ENCODE measurements at places on chromosomes 2 and 18. TPM values are rescaled to one million over a fixed set of nuclear protein-coding genes. Genes with fewer than 3 reads are reported as not detected.

DNA sequence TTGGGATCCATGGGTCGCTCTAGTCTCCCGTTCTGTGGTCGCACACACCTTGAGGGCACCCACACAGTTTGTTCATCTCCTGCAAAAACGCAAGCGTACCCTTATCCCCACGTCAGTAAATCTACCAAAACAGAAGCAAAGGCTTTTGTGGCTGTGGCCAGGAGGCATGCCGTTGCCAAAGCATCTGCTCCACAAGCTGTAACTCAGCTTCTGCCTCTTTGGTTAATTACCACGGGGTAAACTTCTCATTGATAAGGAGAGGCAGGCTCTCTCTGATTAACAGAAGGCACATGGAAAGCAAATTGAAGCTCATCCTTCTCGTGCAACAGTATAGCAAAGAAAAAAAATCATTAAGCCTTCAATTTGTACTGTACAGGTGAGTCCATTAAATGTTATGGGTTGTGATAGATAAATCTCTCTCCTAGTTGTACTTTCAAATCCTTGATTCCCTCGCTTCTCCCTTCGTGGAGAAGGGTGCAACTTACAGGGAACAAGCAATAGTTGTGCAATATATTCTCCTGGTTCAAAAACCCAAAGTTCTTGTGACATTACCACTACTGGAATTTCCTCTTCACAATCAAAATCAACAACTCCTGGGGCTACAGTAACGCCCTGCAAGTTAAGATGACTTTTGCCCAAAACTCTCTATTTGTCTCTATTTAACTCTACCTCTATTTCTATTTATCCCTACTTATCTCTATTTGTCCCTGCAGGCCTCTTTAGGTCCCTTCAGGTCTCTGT, 10.3 kb downstream of the PECR start:
- no peak overlapping the region for H3K4me3 ChIP-seq
- DNase-seq: no peak
- no peaks in the 10 kb centered on the region for H3K4me1 ChIP-seq
- H3K27me3 ChIP-seq: no peaks in the 10 kb centered on the region

DNA sequence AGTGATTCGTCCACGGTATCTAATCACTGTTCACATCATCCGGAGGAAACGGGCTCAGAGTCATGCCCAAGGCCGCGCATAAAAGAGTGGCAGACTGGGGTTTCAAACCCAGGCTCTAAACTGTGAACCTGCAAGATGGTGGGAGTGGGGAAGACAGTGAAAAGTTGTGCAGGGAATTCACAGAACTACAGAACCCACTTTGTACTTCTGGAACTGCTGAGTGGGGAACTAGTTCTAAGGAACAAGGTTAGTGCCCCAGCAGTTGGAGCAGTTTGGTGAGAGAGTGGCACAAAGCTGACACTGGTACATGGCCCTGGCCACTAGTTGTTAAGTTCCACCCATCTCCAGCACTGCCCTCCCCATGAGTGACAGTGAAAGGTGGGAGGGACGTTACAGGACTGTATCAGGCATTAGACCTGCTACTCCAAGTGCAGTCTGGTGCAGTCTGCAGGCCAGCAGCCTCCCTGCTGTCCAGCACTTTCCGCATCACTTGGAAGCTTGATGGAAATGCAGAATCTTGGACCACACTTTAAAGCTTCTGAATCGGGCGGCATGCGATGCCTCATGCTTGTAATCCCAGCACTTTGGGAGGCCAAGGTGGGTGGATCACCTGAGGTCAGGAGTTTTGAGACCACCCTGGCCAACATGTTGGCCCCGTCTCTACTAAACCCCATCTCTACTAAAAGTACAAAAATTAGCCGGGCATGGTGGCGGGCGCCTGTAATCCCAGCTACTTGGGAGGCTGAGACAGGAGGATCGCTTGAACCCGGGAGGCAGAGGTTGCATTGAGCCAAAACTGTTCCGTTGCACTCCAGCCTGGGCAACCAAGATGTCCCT, 47.3 kb downstream of the C2orf42 start:
- H3K27ac ChIP-seq: peak overlapping the region; percentile 92
- H3K4me3 ChIP-seq: peak overlapping the region; percentile 58
- DNase-seq: peak; percentile 64
- peaks cover 24% of the 10 kb centered on the region for H3K4me1 ChIP-seq
- H3K36me3 ChIP-seq: no peaks in the 10 kb centered on the region
- no peaks in the 10 kb centered on the region for H3K27me3 ChIP-seq

Gene M1AP
- total RNA-seq: 1.4 TPM

Gene CCDC74B
- 0.78 TPM for total RNA-seq

- no peak overlapping the region for H3K27ac ChIP-seq
- H3K4me3 ChIP-seq: no peak overlapping the region
- no peaks in the 10 kb centered on the region for H3K36me3 ChIP-seq
Observed at GRCh38 chr2:201057715-201058248, 13.7 kb downstream of the HYCC2 start.

- DNase-seq: no peak
- peaks cover 33% of the 10 kb centered on the region for H3K4me1 ChIP-seq
- H3K36me3 ChIP-seq: peaks cover 9% of the 10 kb centered on the region
- H3K27ac ChIP-seq: peak overlapping the region; percentile 76
Observed at GRCh38 chr2:190469771-190470170, 61.6 kb downstream of the MFSD6 start.

- no peak overlapping the region for H3K27ac ChIP-seq
- H3K36me3 ChIP-seq: no peaks in the 10 kb centered on the region
- H3K4me1 ChIP-seq: no peaks in the 10 kb centered on the region
- no peak overlapping the region for H3K4me3 ChIP-seq
- H3K27me3 ChIP-seq: peaks cover 4% of the 10 kb centered on the region
Observed at GRCh38 chr2:44894058-44894457, 47.4 kb upstream of the SIX3 start.

DNA sequence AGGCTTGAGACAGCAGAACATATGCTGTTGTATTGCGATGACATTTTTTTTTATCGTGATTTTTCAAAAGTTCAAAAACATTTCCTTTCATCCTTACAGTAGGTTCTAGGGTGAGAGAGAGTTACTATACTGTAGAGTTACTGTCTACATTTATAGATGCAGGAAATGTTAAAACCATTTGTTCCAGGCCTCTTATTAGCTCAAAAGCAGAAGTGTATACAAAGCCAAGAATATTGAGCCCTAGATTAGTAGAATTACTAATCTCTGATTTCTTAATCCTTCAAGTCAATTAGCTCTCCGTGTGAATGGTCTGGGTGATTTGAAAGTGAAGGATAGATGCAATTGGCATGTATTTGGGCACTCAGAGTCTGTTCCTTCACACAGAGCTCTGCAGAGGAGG, 73.1 kb downstream of the MAPRE2 start:
- H3K4me1 ChIP-seq: peaks cover 20% of the 10 kb centered on the region
- H3K27ac ChIP-seq: no peak overlapping the region
- H3K27me3 ChIP-seq: no peaks in the 10 kb centered on the region
- no peak overlapping the region for H3K4me3 ChIP-seq

- H3K27ac ChIP-seq: no peak overlapping the region
- H3K27me3 ChIP-seq: no peaks in the 10 kb centered on the region
- DNase-seq: no peak
- no peaks in the 10 kb centered on the region for H3K36me3 ChIP-seq
- H3K4me3 ChIP-seq: no peak overlapping the region
- no peaks in the 10 kb centered on the region for H3K4me1 ChIP-seq
Observed at GRCh38 chr2:99850084-99850710, 292.2 kb downstream of the AFF3 start.

GRCh38 chr2:63926815-63927214, 85.1 kb downstream of the UGP2 start:
- H3K27me3 ChIP-seq: no peaks in the 10 kb centered on the region
- DNase-seq: no peak
- H3K4me1 ChIP-seq: no peaks in the 10 kb centered on the region
- no peak overlapping the region for H3K27ac ChIP-seq
- peaks cover 17% of the 10 kb centered on the region for H3K36me3 ChIP-seq

- H3K4me1 ChIP-seq: no peaks in the 10 kb centered on the region
- no peak overlapping the region for H3K4me3 ChIP-seq
- H3K27ac ChIP-seq: peak overlapping the region; percentile 63
- no peak for DNase-seq
- H3K36me3 ChIP-seq: no peaks in the 10 kb centered on the region
Observed at GRCh38 chr2:21330786-21331391, 207.1 kb downstream of the TDRD15 start.

Gene TCF4
- total RNA-seq: 143 TPM

Gene POLE4
- total RNA-seq: 59.8 TPM

- H3K36me3 ChIP-seq: no peaks in the 10 kb centered on the region
- no peak for DNase-seq
- H3K4me3 ChIP-seq: no peak overlapping the region
- H3K4me1 ChIP-seq: no peaks in the 10 kb centered on the region
Observed at GRCh38 chr18:30527226-30527625, 515.3 kb downstream of the DSC3 start.

Gene ELOA2
- not detected for total RNA-seq

GRCh38 chr2:142673836-142674235, 203.6 kb upstream of the KYNU start:
- no peak for DNase-seq
- no peaks in the 10 kb centered on the region for H3K36me3 ChIP-seq
- no peaks in the 10 kb centered on the region for H3K27me3 ChIP-seq
- no peaks in the 10 kb centered on the region for H3K4me1 ChIP-seq
- no peak overlapping the region for H3K4me3 ChIP-seq
- no peak overlapping the region for H3K27ac ChIP-seq

DNA sequence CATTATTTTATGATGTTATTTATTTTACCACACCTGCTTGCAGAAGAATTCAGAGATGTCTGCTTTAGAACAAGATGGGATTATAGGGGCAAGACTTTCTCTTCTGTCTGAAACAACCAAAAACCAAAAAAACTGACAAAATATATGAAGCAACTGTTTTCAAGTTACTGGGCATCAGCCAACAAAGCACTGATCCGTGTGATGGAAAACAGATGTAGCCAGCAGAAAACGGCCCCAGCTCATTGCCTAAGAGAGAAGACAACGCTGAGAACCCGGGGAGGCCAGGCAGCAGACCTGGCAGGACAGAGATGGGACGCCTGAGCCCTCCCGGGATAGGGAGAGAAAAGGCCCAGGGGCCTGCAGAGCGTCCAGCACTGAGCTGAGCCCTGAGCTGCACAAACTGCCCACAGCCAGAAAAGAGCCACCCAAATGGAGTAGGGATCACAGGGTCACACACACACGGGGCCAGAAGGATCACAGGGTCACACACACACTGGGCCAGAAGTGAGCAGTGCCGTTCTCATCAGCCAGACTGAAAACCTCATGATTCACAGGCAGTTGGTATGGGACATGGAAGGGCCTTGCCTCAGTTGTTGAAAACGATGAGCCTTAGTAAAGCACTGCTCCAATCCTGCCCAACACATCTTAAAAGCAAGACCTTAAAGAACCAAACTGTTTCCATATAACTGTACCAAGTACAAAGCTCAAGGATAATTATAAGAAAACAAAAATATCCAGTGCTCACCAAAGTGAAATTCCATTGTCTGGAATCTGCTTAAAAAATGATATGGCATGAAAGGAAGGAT, 12.1 kb downstream of the PXDN start:
- H3K4me3 ChIP-seq: no peak overlapping the region
- DNase-seq: no peak
- H3K27me3 ChIP-seq: no peaks in the 10 kb centered on the region
- peaks cover 36% of the 10 kb centered on the region for H3K4me1 ChIP-seq
- H3K27ac ChIP-seq: peak overlapping the region; percentile 70
- H3K36me3 ChIP-seq: no peaks in the 10 kb centered on the region

DNA sequence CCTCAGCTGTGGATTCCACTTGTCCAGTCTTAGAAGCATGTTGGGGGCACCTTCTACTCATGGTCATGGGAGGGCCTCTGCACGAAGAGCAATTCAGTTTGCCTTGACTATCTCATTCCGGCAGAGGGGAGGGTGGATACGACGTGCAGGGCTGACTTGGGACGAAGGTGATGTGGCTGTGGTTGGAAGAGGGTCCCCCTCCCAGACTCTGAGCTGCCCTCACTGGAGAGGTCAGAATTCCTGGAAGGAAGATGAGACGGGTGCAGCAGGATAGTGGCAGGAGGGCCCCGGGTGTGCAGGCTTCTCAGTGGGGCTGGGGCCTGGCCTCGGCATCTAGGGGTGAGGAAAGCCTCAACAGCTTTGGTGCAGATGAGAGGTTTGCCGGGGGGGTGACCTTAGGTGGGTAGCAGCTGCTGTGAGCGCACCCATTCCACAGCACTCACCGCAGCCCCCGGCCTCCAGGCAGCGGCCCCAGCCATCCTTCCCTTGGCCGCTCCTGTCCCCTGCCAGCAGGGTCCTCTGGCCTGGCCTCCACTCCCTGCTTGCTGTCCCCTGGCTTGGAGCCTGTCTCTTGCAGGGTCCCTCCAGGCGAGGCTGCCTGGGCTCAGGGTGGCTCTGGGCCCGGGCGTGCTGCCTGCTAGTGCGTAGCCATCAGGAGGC, 3.2 kb downstream of the RNPEPL1 start:
- no peak overlapping the region for H3K27ac ChIP-seq
- H3K27me3 ChIP-seq: no peaks in the 10 kb centered on the region
- peak; percentile 40 for DNase-seq
- peaks cover 37% of the 10 kb centered on the region for H3K36me3 ChIP-seq
- peaks cover 32% of the 10 kb centered on the region for H3K4me1 ChIP-seq

- H3K27ac ChIP-seq: no peak overlapping the region
- DNase-seq: no peak
- peaks cover 4% of the 10 kb centered on the region for H3K4me1 ChIP-seq
Observed at GRCh38 chr2:190961918-190962487, 52.0 kb downstream of the STAT1 start.

- DNase-seq: peak; percentile 79
- H3K27ac ChIP-seq: peak overlapping the region; percentile 78
- H3K27me3 ChIP-seq: no peaks in the 10 kb centered on the region
- no peaks in the 10 kb centered on the region for H3K36me3 ChIP-seq
Observed at GRCh38 chr2:229416116-229416694, 145.1 kb upstream of the PID1 start.

Gene PAX3
- total RNA-seq: not detected

- no peaks in the 10 kb centered on the region for H3K27me3 ChIP-seq
- peaks cover 30% of the 10 kb centered on the region for H3K36me3 ChIP-seq
- no peak for DNase-seq
- H3K4me1 ChIP-seq: peaks cover 26% of the 10 kb centered on the region
Observed at GRCh38 chr2:96618596-96619283, 19.4 kb downstream of the KANSL3 start.

DNA sequence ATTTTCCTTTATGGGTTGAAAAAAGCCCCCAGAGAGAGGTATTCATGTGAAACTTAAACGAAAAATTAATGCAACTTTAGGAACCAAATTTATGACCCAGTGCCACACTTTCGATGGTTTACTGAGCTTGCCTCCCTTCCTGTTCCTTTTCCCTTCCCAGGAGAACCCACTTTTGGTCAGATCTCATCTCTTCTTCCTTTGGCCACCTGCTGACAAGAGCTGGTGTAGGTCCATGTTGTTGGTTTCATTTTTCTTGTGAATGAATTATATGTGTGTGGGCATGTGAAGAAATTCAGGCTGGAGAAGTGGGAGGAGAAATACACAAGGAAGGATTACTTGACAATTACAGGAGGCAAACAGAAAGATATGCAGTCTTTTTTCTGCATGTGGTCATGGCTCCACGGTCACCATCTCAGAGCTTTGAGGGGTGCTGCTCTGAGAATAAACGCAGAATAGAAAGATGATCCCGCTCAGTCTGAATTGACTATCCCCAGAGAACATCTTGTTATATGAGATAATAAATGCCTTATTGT, 111.3 kb upstream of the TCF4 start:
- H3K27me3 ChIP-seq: no peaks in the 10 kb centered on the region
- no peak overlapping the region for H3K4me3 ChIP-seq
- no peak overlapping the region for H3K27ac ChIP-seq
- no peak for DNase-seq
- no peaks in the 10 kb centered on the region for H3K4me1 ChIP-seq

GRCh38 chr2:103135679-103136078, 373.8 kb downstream of the TMEM182 start:
- H3K36me3 ChIP-seq: no peaks in the 10 kb centered on the region
- H3K27ac ChIP-seq: no peak overlapping the region
- no peak overlapping the region for H3K4me3 ChIP-seq
- no peaks in the 10 kb centered on the region for H3K27me3 ChIP-seq

GRCh38 chr2:40199771-40200170, 252.1 kb downstream of the SLC8A1 start:
- H3K4me3 ChIP-seq: no peak overlapping the region
- no peaks in the 10 kb centered on the region for H3K27me3 ChIP-seq
- H3K27ac ChIP-seq: no peak overlapping the region
- DNase-seq: no peak
- no peaks in the 10 kb centered on the region for H3K36me3 ChIP-seq
